ENCODE measurements at places on chromosomes 12 and 14.

DNA sequence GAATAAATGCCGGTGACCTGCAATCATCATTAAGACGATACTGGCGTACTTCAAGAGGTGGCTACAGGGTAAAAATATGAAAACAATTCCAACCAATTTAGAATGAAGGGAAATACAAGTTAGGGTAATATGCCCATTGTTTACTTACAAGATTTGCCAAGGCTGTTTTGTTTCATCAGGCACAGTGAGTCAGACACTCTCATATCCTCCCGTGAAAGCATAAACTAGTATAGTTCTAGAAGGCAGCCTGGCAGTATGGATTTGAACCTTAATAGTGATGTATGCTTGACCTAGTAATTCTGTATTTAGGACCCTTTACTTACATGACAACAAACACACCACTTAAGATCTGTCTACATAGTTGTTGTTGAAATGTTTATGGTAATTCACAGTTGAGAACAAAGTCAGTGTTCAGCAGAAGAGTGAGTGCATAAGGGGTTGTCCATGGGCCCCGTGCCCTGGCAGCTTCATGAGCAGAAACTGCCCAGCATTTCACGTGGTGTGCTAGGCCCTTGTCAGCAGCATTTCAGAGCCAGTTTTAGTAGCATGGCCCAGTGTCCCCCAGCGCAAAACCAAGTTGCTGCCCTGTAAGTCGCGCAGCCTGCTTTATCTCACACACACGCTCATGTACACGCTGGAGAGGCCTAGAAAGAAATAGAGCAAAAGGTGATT lies 80.8 kb downstream of the EP400 start:
- no peak for DNase-seq

GRCh38 chr12:82673698-82674097 lies 13.0 kb upstream of the TMTC2 start:
- DNase-seq, result no peak

- no peak for DNase-seq
Measured at GRCh38 chr12:110134691-110135411, 10.7 kb downstream of the IFT81 start.

DNA sequence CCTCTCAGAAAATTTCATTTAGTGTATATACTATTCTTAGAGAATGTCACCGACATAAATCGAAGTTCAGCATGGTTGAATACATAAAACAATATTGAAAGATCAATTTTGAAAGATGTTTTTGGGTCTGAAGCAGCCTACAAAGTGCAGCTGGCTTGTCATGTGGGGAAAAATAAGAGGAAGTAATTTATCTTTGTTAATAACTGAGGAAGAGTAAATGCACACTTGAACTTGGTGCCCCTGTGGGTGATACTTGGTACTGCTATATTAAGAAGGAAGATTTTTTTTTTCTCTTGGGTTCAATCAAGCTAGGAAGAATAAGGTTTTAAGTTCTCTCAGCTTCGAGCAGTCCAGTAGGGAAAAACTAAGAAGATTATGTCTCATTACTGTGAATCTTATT lies 661.3 kb downstream of the RPL10L start:
- DNase-seq, result no peak

DNA sequence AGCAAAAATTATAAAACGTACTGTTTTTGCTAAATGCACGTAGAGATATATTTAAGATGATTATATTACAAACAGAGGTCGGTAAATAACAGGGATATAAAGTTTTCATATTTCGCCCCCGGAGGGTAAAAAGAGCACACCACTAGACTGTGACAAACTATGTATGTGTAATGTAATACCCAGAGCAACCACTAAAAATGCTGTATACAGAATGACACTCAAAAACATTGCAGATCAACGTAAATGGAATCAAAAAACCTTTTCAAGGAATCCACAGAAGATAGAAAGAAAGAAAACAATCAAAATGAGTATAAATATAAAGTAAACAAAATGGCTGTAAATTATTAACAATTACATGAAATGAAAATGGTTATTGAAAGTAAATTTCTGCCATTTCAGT lies 37.6 kb upstream of the PRB4 start:
- DNase-seq, result no peak

- no peak for DNase-seq
Measured at GRCh38 chr14:67446371-67447032, 34.5 kb upstream of the PLEK2 start.

DNA sequence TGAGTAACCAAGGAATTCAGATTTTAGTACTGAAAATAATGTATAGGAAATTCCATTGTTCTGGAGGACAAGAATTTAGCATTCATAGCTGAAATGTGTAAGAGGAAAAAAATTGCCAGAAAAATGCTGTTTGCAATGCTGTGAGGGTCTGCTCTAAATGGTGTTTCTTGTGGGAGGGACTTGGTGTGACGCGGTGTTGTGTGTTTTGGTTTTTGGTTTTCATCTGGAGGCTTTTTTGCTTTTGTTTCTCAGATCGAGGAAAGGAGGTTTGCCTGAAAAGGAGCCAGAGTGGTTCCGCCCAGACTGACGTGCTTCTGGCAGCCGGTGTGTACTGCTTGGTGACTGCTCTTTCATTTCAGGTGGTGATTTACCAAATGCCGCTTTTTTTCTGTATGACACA lies 211.8 kb upstream of the HMGA2 start:
- no peak for DNase-seq

DNA sequence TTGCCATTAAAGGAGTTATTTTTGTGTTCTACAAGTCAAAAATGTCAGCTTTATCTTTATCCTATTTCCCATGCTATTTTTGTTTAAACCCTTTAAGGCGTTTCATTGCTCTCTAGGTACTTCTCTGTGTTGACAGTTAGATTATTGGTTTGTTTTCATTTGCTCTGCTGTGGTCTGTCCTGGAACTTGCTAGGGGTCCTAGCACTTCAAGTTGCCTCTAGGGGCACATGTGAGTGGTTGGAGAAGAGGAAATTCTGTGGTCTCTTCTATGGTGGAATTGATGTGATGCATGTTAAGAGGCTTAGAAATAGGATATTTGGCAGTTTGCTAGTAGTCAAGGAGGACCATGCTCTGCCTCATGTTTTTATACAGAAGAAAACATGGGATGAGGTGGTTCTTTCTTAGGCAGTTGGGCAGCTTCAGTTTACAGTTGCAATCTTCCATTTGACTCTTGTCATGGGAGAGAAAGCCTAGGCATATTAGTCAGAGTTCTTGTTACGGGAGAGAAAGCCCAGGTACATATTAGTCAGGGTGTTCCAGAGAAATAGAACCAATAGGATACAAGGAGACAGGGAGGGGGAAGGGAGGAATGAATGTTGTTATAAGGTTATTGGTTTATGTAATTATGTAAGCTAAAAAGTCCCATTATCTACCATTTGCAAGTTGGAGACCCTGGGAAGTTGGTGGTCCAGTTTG lies 14.4 kb downstream of the TTLL5 start:
- DNase-seq, result no peak

DNA sequence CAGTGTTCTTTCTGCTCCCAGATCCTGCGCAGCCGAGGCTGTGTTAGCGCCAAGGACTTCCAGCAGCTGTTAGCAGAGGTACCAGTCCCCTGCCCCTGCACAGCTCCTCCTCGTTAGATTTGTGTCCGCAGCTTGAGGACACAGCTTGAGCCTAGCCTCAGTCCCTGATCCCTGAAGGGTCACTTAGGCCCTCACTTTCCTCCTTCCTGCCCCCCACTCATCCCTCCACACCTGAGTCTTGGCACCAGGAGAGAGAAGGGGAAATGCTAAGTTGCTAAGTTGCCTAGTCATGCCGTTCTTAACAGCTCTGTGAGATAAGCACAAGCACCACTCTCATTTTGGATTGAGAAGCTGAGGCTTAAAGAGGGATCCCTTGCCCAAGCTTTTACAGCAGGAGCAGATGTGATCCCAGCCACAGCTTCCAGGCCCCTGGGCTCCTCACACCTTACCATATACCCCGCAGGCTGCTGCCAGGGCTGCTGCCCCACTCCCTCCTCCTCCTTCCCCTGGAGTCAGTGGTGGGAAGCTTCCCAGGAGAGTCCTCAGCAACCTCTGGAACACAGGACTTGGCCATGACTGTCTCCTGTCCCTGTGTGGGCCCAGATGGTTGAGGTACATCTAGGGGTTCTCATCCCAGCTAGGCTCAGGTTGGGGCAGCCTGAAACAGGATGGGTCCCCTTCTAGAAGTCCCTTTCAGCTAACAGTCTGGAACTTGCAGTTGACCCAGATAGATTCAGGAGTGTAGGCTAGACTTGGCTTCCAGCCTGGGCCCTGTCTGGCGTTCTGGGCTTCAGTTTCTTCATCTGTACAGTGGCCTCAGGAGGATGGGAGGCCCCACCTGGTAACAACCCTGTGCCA lies 975 bp downstream of the OGFOD2 start:
- no peak for DNase-seq

DNA sequence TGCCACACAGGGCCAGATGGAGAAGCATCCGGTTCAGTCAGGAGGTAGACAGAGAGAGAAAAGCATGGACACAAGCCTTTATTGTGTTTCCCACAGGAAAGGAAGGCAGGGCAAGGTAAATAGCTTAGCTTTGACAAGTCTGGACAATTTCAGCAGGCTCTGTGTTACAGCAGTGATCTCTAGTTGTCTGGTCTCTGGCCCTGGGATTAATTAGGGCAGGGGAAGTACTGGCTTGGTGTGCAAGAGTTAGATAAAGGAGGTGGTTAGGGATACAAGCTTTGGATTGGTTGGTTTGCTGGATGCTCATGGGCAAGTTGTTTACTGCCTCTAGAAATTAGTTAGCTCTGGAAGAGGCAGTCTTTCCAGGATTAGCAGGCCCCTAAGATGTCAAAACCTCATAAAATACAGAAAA lies 15.1 kb upstream of the NGDN start:
- no peak for DNase-seq

DNA sequence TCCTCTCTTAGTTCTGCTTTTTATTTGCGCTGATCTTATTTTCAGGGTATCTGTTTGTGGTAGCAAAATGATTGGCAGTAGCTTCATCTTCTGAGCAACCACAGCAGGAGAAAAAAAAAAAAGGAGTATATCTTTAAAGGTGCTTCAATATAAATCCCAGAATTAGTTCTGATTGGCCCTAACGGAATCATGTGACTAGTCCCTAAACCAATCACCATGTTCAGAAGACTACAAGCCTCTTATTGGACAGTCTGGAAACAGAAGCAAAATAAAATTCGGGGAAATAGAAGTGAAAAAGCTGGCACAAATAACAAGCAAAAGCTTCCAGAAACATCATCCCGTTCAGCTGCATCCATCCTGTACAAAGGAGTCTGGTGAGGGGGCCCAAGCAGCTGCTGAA lies 49.9 kb upstream of the PTPRO start:
- DNase-seq, result no peak

GRCh38 chr14:36583893-36584811 lies 1.7 kb upstream of the NKX2-8 start:
- no peak for DNase-seq

DNA sequence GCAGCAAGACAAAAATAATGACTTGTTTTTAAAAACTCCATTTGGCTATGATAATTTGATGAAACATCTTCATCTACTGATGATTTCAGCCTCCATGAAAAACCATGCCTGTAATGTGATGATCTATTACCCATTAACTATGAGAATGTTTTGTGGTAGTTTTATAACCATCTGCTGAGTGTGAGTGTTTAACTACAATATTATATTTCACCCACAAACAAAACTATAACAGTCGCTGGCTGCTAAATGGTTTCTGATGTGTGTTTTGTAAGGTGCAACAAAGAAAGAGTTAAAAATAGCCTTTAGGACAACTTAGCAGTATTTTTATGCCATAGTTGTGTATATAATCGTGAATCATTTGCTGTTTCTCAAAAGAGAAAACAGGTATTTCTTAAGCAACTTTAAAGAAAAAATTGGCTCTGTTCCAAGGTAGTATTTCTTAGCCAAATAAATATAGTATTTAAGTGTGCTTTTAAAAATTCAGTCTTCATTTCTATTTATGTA lies 4.9 kb downstream of the PTHLH start:
- DNase-seq, result no peak

- no peak for DNase-seq
Measured at GRCh38 chr14:24817212-24818057, 183.4 kb upstream of the GZMB start.

DNA sequence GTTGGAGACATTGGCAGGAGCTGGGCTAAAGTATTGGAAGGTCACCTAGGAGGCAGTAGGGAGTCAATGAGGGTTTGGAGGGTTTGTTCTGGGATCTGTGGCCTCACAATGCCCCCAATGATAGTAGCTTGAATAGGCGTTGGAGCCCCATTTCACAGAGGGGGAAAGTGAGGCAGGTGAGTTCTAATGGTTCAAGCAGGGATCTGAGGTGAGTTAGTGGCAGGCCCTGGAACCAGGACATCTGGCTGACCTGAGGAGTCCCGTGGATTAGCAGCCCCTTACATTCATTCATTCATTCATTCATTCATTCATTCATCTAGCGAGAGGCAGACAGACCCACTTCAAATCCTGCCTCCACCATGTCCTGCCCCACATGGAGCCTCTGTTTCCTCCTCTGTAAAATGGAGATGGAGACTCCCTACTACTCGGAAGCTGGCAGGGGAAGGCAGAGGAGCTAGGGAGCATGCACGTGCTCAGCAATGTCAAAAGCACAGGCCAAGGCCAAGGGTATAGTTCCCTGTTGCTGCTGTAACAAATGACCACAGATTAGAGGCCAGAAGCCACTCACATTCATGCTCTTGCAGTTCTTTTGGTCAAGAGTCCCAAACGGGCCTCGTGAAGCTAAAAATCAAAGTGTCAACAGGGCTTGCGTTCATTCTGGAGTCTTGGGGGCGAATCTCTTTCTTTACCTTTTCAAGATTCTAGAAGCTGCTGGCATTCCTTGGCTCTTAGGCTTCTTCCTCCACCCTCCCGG lies 2.2 kb upstream of the TMEM119 start:
- DNase-seq, result no peak

- DNase-seq, result no peak
Measured at GRCh38 chr12:61993734-61994345, 266.4 kb upstream of the USP15 start.

GRCh38 chr14:58779376-58779775 lies 141.6 kb downstream of the DACT1 start:
- no peak for DNase-seq

- DNase-seq, result no peak
Measured at GRCh38 chr14:99324291-99324690, 52.3 kb upstream of the BCL11B start.

All from stimulated activated CD8-positive, alpha-beta memory T cell treated with anti-CD3 and anti-CD28 coated beads, Interleukin-15, amount 100 ng/mL, for 1 hour (primary cell).